ENCODE measurements at places on chromosomes 1 and 21. TPM values are rescaled to one million over a fixed set of nuclear protein-coding genes. Genes with fewer than 3 reads are reported as not detected.

DNA sequence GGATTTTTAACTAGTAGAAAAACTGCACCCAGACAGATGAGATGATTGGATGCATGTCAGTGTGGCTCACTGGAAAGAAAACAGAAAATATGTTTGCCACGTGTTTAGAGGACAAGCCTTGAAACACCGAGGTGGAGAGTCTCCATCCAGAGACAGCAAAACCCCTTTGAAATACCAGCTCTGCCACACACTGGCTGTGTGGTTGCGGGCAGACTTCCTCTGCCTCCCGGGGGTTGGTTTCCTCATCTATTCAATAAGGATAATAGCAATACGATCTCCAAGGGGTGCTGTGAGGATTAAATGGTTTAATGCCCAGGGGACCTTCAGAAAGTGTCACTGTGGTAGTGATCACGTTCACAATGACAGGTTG is 67.2 kb upstream of the PARP1 start:
- peaks cover 16% of the 10 kb centered on the region for H3K27me3 ChIP-seq
- no peaks in the 10 kb centered on the region for H3K4me1 ChIP-seq
- no peak overlapping the region for H3K4me3 ChIP-seq
- no peaks in the 10 kb centered on the region for H3K36me3 ChIP-seq

DNA sequence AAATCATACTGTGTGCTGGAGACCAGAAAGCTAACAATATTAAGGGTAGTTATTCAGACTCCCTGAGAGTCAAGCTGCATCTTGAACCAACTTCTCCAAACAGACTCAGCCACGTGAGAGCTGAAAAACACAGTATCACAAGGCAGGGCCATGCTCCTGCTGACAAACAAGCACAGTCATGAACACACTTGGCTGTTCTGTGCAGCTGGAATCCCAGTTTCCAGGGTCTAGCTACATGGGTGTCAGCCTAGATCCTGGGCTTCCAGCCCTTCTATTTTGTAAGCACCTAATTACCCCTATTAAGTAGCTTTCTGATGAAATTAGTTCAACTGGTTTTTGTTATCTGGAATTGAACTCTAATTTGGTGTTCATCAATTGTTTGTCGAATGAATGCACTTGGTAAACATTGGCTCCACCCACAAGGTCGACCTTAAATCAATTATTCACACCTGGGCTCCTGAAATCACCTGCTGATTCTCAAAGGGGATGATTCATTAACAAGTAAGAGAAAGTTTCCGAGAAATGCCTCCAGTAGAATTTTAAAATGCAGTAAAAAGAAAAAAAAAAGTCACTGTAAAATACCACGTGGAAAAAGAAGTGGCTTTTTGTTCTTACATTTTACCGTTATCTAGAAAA is 179.3 kb downstream of the ZC3H11B start:
- H3K27me3 ChIP-seq, result no peaks in the 10 kb centered on the region
- H3K27ac ChIP-seq, result no peak overlapping the region
- no peak overlapping the region for H3K4me3 ChIP-seq
- H3K4me1 ChIP-seq, result peaks cover under 1% of the 10 kb centered on the region
- H3K36me3 ChIP-seq, result no peaks in the 10 kb centered on the region

DNA sequence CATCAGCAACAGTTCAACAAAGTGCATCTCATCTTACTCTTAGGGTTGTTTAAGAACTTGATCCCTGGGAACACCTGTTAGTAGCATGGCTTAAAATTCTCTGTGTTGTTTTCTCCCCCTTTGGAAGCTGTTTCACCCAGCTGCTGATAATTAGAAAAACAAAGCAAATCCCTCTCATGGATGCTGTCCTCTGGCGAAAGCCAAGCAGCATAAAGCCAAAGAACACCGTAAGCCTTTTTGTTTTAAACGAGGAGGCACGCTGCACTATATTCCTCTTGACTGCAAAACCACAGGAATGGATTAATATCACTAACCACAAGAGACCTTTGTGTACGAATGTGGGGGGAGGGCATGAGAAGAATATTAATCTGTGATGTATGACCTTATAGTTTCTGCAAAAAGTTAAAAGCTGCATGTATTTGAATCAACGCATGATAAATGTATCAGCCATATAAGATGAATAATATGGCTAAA is 923.2 kb downstream of the LTN1 start:
- H3K4me1 ChIP-seq, result peaks cover 26% of the 10 kb centered on the region
- peak; percentile 27 for DNase-seq
- no peaks in the 10 kb centered on the region for H3K27me3 ChIP-seq
- no peak overlapping the region for H3K4me3 ChIP-seq
- H3K36me3 ChIP-seq, result no peaks in the 10 kb centered on the region
- H3K27ac ChIP-seq, result no peak overlapping the region

DNA sequence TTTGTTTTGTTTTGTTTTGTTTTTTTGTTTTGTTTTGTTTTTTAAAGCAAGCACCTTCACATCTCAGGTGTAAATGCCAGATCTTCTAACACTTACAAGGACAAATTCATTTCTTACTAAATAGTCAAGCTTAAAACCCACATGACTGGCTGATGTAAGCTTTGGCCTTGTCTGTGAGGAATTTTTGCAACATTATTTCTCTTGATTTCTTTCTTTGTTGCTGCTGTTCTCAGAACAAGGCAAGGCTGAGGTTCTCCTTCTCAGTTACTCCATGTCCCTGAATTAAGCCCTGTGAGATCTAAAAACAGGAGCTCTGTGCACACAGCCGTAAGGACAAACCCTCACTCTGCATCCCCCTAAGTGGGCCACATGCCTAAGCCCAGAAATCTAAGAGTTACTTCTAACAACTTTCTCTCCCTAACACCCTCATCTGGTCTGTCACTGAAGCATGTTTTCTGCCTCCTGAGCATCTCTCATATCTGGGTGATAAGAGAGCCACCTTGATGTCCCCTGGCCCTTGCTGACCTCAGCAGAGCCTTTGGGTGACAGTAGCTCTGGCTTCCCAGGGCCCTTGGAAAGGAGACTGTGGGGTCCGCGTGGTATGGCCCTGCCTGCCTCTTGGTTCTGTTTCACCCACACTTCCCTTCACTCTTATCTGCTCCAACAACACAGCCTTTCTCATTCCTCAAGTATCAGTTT is 81.2 kb upstream of the HOOK1 start:
- no peak overlapping the region for H3K4me3 ChIP-seq
- peak; percentile 50 for DNase-seq
- peaks cover 52% of the 10 kb centered on the region for H3K4me1 ChIP-seq
- H3K36me3 ChIP-seq, result no peaks in the 10 kb centered on the region
- no peak overlapping the region for H3K27ac ChIP-seq

GRCh38 chr1:9121496-9122409 is 7.1 kb downstream of the GPR157 start:
- no peak overlapping the region for H3K27ac ChIP-seq
- no peak overlapping the region for H3K4me3 ChIP-seq
- no peaks in the 10 kb centered on the region for H3K36me3 ChIP-seq
- H3K27me3 ChIP-seq, result no peaks in the 10 kb centered on the region
- no peaks in the 10 kb centered on the region for H3K4me1 ChIP-seq
- no peak for DNase-seq

CD160 gene
- not detected for total RNA-seq

FNDC10 gene
- 9.8 TPM for total RNA-seq

All from GM23248 (cell line).